ACHN (cell line): ENCODE measurements at places on chromosomes 2 and 18.

GRCh38 chr2:63422556-63422955, 165.7 kb downstream of the WDPCP start:
- DNase-seq = no peak

GRCh38 chr18:79738041-79738461, 58.4 kb downstream of the CTDP1 start:
- DNase-seq = no peak

DNA sequence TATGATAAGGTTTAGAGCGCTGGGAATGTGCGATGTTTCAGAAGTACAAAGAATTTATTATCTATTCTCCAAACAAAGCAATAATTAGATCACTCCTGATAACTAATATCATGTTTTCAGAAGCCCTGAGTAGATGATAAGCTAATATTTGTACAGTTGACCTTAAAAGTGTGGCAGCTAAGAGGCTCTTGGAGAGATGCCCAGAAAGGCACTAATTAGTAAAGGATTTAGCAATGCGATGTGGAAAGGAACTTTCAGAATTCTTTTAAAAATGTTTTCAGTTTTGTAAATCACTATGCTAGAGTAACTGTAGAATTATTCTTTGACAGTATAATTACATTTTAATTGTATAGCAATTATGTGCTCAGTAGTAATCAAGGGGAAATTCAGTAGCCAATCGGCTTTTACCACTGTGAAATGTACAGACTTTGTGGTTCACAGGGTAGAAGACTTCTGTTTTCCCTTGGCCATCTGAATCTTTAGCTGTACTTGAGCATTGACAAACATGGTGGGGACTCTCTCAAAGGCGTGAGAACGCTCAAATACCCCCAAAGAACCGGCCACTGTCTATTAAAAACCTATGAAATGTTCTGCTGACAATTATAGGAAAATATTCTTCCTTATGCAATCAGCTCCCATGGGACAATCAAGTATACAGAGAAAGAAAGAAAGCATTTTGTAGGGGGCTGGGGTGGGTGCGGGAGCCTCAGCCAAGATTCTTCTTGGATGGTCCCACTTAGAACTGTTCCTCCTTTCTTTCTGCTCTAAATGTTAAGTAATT, 262.8 kb upstream of the AGAP1 start:
- no peak for DNase-seq

DNA sequence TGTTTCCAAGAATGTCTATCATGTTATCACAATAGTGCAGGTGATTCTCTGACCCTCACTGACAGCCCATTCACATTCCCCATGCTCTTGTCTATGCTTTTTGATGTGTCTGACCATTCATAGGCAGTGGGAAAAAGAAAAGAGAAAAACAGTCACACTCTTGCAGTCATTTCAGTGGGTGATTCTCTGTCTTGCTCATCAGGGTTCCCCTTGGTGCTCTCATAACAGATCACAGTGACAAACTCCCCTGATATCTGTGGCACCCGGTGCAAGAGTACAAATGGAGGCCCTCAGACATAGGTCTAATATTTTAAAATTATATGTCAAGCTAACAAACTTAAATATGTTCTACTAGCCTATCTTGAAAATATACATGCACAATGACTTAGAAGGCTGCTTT, 72.7 kb upstream of the PPP1CB start:
- DNase-seq = no peak

DNA sequence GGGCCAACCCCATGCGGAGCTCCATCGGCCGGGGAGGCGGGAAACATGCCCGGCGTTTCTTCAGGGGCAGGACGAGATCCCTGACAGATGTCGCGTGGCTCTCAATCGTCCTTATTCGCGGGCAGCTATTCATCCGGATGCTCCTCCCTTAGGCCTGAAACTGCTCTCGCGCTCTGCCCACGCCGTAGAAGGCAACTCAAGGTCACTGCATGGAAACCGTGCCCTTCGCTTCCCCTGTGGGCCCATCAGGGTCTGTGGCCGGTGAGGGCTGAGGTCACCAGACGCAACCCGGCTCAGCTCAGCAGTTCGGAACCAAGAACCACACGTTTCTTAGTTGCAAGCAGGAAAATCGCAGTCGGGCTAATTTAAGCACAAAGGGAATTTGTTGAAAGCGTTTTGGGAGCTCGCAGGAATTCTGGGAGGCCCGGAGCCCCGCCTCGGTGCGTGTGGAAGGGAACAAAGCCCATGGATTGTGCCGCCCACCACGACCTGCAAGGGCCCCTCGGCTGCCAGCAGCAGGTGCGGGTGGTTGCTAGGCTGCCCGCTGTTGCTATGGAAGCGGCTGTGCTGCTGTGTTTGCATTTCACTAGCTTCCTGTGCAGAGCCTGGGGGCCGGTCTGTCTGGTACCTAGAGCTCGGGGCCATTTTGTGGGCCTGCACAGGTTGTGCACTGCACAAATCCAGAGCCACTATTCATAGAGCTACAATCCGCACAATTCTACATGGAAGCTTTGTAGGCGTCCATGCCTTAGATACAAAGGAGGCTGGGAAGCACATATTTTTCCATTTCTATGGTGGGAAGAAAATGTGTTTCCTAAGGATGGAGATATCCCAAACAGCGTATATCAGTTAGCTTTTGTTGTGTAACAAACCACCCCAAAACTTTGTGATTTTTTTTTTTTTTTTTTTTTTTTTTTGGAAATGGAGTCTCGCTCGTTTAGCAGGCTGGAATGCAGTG, 6.0 kb upstream of the ALLC start:
- DNase-seq = no peak

GRCh38 chr2:30367232-30368070, 79.6 kb upstream of the LCLAT1 start:
- no peak for DNase-seq

DNA sequence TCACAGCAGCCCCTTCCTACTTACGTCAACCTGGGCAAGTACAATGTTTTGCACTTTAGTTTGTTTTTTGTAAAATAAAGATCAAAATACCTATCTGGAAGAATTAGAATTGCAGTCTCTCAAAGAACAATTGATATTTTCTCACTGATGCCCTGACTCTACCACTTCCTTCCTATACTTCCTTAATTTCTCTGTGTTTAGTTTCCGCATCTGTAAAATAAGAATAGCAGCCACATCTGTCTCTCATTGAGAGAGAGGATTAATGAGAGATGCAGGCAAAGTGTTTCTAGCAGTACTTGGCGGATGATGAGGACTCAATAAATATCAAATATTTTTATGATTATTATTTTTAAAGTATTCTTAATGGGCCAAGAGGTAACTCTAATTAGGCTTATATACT, 122.6 kb upstream of the PIEZO2 start:
- DNase-seq = no peak
